Vagina (tissue), 2 donors: ENCODE measurements at places on chromosomes 5 and 9.

DNA sequence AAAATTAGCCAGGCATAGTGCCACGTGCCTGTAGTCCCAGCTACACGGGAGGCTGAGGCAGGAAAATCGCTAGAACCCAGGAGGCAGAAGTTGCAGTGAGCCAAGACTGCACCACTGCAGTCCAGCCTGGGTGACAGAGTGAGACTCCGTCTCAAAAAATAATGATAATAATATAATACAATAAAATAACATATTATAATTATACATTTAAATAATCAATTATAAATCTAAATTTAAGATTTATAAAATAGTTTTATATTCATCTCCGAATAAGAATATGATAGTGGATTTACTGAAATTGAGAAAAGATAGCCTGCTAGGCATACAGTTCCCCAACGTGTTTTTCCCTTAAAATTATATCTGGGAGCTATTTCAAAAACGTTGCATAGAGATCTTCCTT lies 599.6 kb downstream of the CDH18 start:
- DNase-seq, result no peak

GRCh38 chr9:33878691-33879366 lies 61.9 kb downstream of the UBE2R2 start:
- DNase-seq, result no peak

DNA sequence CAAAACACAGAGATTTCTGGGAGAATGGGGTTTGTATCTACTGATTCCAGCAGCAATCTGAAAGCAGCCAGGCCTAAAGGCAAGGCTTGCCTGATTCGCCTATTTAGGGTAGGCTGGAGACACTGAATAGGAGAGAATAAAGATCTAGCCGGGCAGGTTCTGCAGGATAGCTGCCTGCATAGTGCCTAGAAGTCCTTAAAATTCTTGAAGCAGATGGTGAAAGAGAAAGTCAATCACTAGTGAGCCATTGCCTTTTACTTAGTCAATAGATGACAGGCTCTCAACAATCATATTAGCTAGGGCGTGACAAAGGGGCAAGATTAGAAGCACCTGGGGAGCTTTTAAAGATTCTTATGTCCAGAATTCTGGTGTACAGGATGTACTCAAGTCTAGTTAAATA lies 522.7 kb downstream of the HTR1A start:
- DNase-seq, result no peak

GRCh38 chr9:23117616-23118015 lies 671.0 kb downstream of the DMRTA1 start:
- DNase-seq, result no peak

DNA sequence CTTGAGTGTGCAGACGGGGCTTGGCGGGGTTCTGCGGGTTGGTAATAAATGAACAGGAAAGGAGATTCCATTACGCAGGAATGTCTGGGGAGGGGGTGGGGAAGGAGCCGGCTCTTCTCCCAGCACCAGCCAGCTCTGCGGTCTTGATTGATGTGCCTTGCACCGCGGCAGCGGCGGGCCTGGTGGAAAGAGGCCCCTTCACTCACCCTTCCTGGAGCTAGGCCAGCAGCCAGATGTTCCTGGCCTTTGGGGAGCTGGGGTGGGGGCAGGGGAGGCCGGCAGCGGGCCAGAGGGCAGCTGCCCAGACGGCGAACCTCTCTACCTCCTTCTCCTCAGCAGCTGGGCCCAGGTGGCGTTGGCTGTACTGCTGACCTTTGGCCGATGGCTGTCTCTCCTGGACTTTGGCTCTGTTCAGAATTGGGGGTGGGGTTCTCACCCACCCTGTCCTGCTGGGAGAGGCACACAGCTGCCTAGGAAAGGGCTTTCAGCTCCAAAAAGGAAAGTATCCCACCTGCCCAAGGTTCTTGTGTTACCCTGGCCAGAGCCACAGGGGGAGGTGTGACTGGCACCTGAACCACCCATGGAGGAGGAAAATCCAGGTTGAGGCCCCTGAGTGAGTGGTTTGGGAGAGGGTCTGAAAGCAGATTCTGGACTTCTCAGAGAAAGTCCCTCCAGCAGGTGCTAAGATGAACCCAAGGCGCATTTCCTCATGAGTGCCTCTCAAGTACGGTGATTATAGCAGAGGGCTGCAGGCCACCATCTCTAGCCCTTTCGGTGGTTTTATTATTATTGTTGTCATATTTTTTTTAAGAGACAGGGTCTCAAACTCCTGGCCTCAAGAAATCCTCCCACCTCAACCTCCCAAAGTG lies 58.0 kb upstream of the SYNPO start:
- DNase-seq, result no peak

DNA sequence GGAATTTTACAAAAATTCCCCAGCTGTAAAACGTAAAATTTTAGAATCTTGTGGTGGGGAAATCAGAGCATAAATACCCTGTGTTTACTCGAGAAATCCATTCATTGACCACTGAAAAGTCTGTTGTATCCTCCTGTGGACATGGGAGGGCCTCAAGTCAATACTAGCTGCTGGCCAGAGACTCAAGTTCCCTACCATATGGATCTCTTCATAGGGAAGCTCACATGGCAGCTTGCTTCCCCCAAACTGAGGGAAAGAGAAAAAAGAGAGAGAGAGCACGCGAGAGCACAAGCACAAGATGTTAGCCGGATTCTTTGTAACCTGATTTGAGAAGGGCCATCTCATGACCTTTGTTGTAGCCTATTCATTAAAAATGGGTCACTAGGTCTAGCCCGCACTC lies 591.9 kb downstream of the LRRC70 start:
- no peak for DNase-seq

DNA sequence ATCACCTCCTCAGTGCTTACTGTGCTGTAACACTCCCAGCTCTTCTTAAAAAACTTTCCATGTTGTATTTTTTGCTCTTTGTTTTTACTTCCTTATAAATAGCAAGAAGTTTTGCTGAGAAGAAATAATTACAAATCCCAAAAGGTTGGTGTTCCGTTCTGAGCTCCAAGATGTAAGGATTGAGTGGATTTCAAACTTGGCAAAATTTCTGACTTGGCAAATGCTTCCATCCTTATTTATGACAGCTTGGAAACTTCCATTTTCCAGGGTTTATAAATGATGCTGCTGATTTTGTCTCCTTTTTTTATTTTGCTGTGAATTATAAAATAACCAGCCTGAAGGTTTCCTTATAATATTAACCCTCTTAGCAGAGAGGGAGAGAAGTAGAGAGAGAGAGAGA lies 151.9 kb downstream of the NTRK2 start:
- DNase-seq, result no peak

DNA sequence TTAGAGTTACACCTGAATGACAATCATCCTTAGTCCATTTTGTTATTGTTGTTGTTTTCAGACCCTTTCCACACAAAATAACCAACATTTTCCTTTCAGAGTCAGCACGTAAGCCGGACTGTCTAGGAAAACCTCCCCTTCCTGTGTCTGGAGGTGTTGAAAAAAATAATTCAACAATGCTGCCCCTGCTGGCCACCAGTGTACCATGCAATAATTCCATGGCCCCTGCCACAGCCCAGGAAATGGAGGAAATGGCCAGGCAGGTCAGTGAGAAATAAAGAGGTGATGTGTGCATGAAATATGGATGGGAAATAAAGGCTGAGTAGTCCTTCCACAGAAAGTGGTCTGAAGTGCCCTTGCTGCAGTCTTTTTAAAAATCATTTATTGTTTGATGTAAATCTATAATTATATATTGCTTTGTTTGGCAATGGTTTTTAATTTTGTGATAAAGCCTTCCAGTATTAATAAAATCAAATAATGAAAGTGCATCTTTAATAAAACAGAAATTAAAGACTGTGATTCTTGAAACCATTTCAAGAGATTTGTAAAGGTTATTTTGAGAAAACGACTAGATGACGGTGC lies 152.8 kb upstream of the PAPPA start:
- DNase-seq, result no peak

DNA sequence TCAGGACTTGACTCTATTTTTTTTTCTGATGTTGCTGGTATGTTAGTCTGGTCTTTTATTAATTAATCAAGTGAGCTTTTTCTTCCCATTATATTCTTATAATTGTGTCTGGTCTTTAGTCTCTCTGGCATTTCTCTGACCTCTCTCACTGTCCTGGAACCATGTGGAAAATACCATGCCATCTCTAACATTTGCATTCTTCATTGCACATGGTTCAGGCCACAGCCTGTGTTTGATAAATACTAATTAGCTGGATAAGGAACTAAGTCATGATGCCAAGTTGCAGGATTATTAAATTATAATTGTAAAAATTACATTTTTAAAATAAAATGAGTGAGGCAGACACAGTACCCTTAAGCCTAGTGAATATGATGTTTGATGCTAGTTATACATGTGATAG lies 155.6 kb downstream of the EDIL3 start:
- no peak for DNase-seq

DNA sequence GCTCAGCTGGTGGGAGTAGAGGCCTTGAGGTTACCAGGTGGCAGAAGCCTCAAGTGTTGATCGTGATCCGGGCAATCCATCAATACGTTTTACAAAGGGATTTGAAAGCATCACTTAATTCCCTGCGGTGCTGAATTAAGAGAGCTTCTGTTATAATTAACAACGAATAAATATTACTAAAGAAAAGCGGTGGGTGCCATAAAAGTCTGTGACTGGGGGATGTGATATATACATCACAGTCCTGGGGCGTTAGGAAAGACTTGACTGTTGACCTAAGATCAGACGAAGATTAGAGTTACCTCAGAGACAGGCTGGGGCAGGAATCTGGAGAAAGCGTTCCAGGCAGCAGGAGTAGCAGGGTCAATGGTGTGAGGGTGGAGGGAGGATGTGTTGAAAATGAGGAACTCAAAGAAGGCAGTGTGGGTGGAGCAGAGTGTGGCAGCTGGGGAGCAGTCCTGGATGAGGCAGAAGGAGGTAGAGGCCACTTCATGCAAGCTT lies 6.7 kb upstream of the C5orf63 start:
- DNase-seq, result no peak

- no peak for DNase-seq
Observed at GRCh38 chr5:112960315-112960714, 16.3 kb upstream of the DCP2 start.

GRCh38 chr9:126527109-126527825 lies 86.5 kb upstream of the LMX1B start:
- DNase-seq, result no peak

DNA sequence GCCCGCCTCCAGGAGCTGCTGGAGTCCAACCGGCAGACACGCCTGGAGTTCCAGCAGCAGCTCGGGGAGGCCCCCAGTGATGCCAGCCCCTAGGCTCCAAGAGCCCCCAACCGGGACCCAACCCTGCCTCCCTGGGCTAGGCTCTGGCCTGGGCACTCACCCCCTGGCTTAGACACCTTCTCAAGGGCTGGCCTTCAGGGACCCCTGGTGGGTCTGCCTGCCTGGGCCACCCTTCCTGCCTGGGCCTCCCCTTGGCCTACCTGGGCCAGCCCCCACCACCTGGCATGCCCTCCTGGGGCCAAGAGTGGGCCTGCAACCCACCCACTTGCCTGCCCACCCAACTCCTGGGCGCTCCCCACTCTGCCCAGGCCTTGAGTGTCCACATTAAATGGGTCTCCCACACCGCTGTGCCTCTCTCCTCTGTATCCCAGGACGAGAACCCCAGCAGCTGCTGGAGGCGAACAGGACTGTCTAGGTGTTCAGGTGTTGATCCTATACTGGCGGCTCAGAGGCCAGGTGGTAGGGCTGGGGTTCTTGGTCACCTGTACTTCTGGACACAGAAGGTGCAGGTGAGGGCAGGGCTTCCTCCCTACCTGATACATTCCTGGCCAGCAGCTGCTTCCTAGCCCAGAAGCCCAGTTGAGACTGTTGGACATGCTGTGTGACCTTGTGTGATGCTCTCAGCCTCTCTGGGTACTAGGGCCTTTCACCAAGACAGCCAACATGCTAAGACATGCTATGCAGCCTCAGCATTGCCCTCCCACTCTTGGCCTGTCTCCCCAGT lies 3.6 kb downstream of the BBLN start:
- peak; percentile 95 for DNase-seq

DNA sequence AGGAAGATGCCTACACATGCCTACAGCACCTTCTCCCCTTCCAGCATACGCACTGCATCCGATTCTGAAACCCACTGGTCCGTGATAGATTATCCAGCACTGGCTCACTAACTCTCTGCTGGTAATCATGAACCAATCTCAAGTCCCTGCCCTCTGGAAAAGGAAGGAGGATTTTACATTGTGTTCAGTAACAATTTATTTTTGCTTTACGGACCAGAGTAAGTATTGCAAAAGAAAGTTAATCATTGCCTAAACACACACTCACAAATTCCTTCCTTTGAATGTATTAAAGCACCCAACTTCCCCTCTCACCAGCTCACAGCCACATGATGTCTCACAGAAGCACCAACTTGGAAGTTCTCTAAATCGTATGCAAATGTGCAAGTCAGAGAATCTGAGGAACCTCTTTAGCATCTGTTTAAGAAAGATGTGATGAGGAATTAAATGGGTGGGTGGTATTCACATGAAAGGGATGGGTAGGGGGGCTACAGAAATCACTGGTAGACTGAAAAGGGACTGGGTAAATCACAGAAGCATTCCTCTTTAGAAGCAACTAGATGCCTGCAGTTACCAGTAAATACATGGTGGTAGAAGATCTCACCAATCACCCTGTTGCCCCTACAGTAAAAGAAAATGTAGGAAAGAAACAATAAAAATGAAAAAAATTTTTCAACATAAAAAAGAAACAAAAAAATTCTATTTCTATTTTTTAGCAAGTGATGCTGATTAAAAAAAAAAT lies 8.4 kb downstream of the GNAQ start:
- no peak for DNase-seq

GRCh38 chr5:98282521-98282920 lies 490.9 kb upstream of the RGMB start:
- DNase-seq, result no peak

- no peak for DNase-seq
Observed at GRCh38 chr9:1871626-1872419, 143.3 kb upstream of the SMARCA2 start.

- no peak for DNase-seq
Observed at GRCh38 chr5:175889910-175890684, 18.7 kb downstream of the CPLX2 start.

GRCh38 chr5:174098694-174099093 lies 53.2 kb downstream of the NSG2 start:
- DNase-seq, result no peak
